ENCODE measurements at places on chromosomes 4 and X.

DNA sequence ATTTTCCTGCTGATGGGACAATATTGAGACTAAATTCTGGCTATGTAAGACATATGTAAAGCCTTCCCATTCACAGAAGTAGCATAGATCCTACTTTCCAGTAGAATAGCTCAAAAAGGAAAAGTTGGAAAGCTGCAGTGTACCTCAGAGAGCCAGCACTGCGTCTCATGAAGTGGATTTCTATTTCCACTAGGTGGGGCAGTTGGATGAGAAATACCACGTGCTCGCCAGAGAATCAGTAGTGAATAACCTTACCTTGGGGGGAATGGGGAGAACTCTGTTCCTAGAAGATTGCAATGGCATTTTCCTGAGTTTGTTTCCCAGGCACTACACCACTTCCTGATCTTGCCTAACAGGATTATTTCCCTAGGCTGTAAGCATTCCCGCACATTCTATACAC lies 907.1 kb downstream of the FSTL5 start:
- DNase-seq: no peak

DNA sequence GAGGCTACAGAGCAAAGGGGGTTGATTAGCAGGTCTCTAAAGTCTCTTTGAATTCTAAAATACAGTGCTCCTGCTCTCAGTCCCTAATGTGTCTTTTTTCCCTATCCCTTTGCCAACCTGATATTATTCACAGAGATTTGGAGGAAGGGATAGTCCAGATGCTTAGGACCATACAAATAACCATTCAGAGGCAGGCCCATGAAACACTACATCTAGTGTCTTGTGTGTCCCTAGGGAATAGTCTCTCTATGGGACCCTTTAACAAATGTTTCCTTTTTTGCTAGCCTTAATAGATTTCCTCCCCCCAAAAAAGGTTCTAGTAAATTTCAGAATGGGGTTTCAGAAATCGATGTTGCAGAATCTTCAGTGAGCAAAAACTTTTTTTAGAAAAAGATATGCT lies 1.7 kb downstream of the NR0B1 start:
- DNase-seq: no peak

- DNase-seq: no peak
Observed at GRCh38 chrX:130094696-130095095, 15.6 kb downstream of the ELF4 start.

DNA sequence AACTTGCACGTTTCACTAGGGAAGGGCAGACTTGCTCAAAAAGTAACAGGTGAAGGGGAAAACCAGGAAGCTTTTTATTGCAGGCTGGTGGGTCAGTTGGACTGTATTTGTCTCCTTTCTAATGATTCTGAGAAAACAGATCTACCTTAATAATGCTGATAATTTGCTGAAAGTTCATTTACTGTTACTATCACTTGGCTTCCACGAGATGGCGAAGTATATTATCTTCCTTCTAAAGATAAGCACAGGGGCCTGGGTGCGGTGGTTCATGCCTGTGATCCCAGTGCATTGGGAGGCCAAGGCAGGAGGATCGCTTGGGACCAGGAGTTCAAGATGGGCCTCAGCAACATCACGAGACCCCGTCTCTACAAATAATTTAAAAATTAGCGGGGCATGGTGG lies 16.4 kb downstream of the CCKAR start:
- no peak for DNase-seq

DNA sequence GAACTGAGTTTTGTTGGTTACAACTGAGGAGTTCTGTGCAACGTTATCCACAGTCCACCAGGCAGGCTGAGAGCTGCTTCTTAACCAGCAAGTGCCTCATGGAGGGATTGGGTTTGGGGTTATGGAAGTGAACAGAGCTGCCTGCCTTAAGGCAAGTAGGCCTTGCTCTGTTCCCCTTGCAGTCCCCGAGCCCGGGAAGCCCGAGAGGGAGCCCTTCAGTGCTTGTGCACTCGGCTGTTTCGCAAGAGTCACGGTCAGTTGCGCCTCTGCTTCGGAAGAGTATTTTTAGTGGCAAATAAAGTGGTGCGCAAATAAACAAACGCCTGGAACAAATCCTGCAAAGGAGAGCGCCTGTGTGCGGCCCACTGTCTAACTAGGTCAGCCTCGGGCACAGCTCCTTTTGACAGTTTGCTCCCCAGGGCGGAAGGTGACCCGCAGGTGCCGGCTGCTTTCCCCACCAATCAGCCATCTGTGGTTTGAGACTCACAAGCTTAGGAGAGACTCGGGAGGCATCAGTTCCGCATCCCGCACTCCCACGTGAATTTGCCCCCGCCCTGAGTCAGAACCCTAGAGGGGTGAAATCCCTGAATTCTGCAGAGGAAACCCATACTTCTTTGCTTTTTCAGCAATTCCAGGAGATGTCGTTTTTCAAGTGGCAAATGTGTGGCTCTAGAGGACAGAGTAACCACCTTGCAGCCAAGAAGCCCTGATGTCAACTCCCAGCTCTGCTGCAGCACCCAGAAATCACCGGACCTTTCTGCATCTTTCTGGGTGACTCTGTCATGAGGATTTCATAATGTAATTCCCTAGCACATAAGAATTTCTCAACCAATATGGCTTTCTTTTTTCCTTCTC lies 56.8 kb downstream of the LGI2 start:
- DNase-seq: no peak

- no peak for DNase-seq
Observed at GRCh38 chr4:125762537-125762936, 447.8 kb downstream of the FAT4 start.

- no peak for DNase-seq
Observed at GRCh38 chr4:125639182-125639621, 324.4 kb downstream of the FAT4 start.

All from thymus (tissue), 14 donors.